MV-4-11 (cell line): ENCODE measurements at places on chromosomes 2 and 18.
A peak's percentile ranks its signal among the peaks of the same experiment; 100 is the strongest.

GRCh38 chr2:60520917-60521539, 32.4 kb downstream of the BCL11A start:
- no peak for DNase-seq

- no peak for DNase-seq
Measured at GRCh38 chr18:76605341-76605929, 110.4 kb upstream of the ZNF516 start.

GRCh38 chr2:40483549-40484243, 31.8 kb upstream of the SLC8A1 start:
- DNase-seq, result no peak

- DNase-seq, result peak; percentile 8
Measured at GRCh38 chr18:23259701-23260681, 124.7 kb downstream of the CABLES1 start.

DNA sequence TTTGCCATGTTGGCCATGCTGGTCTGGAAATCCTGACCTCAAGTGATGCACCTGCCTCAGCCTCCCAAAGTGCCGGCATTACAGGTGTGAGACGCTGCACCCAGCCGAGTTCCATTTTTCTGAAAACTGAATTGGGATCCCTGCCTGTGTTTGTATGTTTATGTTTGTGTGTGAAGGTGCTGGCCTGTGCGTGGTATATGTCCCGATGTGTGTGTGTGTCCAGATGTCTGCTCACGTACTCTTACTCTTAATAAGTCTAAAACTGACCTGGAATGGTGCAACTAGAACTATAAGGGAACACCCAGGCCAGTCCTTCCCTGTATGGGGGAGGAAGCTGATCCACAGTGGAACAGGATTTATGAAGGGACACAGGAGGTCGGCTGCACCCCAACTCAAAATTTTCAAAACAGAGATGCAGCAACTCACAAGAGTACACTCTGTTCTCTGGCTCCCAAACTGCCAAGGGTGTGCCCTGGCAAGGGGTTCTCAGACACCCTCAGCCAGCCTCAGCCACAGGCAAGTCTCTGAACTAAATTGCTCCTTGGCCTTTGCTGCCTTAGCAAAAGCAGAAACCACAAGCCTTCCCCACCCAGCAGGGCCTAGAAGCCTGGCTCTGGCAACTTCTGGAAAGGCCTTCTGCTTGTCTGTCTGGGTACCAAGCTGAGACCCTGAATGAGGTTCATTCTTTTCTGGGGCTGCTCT, 36.5 kb downstream of the RHOB start:
- no peak for DNase-seq

- DNase-seq, result peak; percentile 16
Measured at GRCh38 chr2:96554293-96555145, 18.0 kb downstream of the ARID5A start.

GRCh38 chr2:144280009-144280408, 239.9 kb downstream of the ZEB2 start:
- no peak for DNase-seq

- DNase-seq, result no peak
Measured at GRCh38 chr2:233663911-233664310, 7.8 kb upstream of the UGT1A9 start.

- DNase-seq, result no peak
Measured at GRCh38 chr2:120785228-120785966, 49.7 kb downstream of the GLI2 start.

- DNase-seq, result peak; percentile 63
Measured at GRCh38 chr2:229257985-229258384, 13.1 kb downstream of the PID1 start.

- no peak for DNase-seq
Measured at GRCh38 chr2:115443539-115444185, 1001.2 kb downstream of the DPP10 start.

DNA sequence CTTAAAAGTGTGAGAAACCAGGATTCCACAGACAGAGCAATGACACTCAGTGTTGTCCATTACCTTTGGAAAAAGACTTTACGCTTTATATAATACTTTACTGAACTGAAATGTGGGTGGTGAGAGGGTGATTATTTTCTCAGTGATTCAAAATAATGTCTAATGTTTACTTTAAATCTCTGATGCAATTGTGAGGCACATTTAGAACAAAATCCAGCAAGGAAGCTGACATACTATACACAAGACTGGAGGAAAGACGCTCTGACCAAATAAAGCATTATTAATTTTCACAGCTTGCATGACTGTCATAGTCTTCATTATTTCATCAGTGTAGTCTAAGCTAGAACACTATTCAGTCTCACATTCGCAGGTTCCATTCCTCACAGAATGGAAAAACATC, 34.1 kb upstream of the STAT1 start:
- DNase-seq, result no peak

GRCh38 chr2:215728504-215729065, 284.8 kb downstream of the MREG start:
- peak; percentile 99 for DNase-seq

DNA sequence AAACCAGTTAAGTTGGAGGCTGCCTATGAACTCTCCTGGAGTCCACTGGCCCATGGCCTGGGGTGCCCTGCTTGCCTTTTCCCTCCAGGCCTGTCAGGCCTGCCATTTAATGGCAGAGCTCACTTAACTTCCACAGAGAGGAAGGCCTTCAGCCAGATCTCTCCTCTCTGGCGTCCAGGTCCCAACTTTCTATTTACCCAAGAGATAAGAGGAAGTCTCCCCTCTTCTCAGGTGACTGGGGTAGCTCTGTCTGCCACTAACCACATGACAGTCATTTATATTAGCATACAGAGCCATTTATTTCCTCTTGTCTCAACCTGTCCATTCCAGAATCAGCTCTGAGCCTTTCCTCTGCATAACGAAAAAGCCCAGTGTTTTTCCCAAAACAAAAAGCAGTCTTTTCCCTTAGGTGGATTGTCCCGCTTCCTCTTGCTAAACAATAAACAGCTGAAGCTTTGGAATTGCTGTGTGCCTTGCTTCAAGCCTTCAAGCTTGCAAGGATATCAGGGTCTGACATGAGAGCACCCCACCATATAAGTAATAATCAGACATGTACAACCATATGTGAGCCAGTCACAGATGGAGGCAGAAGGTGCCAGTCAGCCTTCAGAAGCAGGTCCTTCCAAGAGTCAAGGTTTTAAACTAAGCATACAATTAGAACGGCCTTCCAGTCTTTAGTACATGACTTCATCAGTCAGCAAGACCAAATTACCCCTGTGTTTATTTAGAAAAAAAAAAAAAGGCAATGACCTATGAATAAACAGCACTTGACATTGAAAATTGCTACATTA, 71.2 kb upstream of the STPG4 start:
- no peak for DNase-seq

GRCh38 chr2:42696987-42697386, 66.9 kb downstream of the OXER1 start:
- DNase-seq, result no peak

- DNase-seq, result peak; percentile 37
Measured at GRCh38 chr2:221465776-221466175, 106.3 kb downstream of the EPHA4 start.

DNA sequence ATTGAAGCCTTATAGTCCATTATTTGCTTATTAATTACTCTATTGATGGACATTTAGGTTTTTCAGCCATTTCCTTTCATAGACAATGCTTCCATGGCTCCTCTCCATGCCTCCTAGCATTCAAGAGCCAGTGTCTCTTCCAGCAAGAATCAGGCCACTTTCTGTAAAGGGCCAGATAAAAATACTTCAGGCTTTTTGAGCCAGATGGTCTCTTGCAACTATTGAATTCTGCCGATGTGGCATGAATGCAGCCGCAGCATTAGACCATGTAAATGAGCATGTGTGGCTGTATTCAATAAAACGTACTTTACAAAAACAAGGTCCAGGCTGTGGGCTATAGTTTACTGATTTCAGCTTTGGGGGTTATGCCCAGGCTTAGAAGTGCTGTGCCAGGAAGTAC, 38.5 kb downstream of the TRAF3IP1 start:
- no peak for DNase-seq

DNA sequence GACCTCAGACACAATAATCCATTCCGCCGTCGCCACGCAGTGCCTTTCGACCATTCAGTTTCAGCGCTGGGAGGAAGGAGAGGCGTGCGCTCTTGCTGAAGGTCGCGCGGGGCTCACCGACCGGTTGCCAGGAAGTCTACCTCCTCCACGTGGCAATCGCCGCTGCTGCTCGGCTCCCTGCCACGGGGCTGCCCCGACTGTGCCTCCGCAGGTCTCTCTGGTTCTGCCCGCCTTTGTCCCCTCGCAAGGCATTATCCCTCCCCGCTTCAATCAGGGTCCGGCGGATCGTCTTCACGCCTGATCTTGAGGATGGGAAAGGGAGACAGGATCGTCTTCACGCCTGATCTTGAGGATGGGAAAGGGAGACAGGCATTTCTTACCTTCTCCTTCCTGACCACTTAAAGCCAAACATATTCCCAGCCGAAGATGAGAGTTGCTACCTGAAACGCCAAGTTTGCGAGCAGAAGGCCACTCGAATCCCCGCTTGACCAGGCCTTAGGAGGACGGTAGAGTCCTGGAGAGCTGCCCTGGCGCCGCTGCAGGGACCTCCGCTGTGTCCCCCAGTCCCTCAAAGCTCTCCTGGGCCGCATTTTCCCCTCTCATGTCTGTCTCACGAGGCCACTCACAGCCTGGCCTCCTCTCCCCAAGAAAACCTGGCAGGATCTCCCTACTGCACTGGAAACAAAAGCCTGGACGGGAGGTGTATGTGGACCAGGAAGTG, 4.3 kb upstream of the GPR45 start:
- no peak for DNase-seq

GRCh38 chr18:63762518-63762917, 12.7 kb upstream of the SERPINB7 start:
- DNase-seq, result no peak

- no peak for DNase-seq
Measured at GRCh38 chr2:47389692-47390091, 13.3 kb upstream of the MSH2 start.

DNA sequence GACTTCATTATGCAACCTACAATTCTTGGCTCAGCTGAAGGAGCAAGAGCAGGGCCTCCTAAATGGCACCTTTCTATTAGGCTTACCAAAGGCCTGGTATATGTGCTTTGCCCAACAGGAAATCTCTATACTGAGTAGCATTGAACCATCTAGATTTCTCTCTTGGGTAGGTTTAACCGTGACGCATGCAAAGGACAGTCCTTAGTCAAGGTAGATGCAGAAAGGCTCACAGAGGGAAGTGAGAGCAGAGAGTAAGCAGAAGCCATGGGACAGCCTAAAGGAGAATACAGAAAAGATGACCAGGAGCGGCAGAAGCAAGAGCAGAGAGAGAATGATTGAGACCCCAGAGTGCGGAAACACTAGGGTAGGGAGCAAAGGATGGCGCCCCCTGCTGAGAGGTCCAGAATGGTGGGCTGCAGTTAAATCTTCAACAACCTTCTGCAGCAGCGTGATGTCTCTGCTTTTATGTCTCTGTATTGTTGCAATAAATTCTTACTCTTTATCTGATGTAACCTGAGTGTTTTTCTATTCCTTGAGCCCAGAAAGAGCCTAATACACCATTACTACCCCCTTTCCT, 4.7 kb upstream of the OSBPL1A start:
- DNase-seq, result peak; percentile 21

DNA sequence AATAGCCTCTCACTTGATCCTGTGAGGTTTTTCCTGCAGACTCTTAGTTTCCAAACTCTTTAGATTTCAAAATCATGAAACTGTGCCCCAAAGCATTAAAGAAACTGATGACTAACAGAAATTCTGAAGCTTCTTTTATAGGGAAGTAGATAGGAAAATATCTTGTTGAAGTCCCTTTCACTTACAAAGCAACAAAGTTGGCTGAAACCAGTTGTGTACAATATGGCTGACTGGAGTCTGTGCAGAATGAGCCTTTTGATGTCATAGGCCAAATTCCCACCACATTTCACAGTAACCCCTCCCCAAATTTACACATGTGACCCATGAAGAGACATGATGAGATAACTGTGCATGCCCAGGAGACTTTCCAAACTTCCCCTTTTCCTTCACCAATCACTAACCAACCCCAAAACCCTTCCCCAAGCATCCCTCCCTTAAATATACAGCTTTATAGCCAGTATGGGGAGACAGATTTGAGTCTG, 61.7 kb upstream of the NCK2 start:
- DNase-seq, result peak; percentile 89

GRCh38 chr18:50737127-50737526, 82.7 kb downstream of the MRO start:
- DNase-seq, result no peak

DNA sequence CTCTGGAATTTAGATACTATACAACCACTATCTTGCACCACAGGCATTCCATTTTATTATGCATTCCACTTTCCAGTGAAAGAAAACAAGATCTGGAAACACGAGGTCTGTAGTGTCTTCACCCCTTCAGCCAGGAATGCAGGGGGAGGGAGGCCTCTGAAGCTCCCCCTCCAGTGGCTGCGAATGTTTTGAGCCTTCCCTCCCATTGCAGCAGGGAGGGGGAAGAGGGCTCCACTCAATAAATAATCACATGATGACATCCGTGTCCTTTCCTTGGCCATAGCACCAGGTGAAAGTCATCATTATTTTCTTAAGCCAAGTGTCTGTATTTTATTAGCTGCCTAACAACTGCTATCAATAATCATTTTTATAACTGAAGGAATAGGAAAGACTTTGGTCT, 38.6 kb downstream of the ALPK2 start:
- DNase-seq, result no peak

DNA sequence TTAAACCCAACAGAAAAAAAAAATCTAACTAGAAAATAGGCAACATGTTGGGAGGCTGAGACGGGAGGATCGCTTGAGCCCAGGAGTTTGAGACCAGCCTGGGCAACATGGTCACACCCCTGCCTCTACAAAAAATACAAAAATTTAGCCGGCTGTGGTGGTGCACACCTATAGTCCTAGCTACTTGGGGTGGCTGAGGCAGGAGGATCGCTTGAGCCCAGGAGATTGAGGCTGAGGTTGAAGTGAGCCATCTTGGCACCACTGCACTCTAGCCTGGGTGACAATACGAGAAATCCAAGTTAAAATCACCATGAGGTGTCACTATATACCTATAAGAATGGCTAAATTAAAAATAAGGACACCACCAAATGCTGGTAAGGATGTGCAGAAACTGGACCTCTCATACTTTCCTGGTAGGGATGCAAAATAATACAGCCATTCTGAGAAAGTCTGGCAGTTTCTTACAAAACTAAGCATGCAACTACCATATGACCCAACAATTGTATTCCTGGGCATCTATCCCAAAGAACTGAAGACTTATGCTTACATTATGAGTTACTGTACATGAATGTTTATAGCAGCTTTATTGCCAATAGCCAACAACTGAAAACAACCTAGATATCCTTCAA, 2.2 kb downstream of the SEPTIN10 start:
- DNase-seq, result peak; percentile 8

DNA sequence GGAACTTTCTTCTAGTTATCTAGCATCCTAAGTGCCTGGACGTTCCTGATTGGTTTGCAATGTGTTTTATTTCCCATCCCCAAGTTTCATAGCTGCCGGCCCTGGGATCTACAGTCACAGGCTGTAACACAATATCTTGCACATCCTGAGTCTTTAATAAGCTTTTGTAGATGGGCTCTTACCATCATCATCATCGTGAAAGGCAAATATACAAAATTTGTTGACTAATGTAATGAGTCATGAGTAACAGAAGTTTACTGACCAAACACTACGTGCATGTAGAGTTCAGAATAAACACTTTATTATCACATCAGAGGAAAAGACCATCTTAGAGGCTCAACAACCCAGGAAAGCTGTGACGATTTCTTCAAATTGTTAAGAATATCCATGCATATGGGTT, 8.1 kb upstream of the TYMS start:
- DNase-seq, result no peak
